ENCODE measurements at places on chromosomes 7 and 10.

DNA sequence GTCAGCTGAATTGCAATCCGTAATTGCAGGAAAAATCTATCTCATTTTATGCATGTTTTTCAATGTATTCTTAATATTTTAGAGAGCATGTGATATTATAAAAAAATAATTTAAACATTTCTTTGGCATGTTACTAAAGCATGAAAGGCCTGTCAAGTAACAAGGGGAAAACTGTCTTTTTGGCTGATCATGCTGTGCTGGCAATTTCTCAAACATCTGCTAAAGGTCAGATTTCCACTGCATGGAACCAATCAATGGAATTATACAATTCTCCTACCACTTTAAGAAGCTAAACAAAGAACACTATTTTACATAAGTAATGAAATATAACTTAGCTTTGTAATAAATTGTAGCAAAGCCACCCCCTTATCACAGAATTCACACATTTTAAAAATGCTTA, 49.4 kb downstream of the JMJD1C start:
- no peak for DNase-seq

DNA sequence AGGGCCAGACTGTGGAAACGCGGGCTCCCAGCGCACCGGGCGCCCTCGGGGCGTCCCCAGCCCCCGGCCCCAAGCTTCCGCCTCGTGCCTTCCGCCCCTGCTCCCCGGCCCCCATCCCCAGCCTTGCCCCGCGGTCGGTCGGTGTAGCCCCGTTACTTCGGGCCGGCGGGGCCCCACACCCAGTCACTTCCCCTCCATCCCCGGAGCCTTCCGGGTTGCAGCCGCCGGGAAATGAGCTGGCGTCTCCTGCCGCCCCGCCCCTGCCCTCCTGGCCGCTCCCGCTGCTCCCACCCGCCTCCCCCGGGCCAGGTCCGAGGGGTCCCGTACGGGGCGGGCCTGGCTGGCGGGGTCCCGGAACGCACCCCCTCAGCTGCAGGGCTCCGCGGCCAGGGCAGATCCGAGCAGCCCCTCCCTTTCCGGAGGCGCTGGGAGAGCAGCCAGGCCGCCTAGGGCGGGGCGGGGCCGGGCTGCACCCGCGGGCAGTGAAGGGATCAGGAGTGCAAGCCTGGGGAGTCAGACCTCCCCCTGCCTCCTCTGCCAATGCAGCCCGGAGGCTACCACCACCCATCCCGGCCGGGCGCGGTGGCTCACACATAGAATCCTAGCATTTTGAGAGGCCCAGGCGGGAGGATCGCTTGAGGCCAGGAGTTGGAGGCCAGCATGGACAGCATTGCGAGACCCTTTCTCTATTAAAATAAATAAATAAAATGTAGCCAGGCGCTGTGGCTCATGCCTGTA, 709 bp downstream of the ARPC1B start:
- peak; percentile 92 for DNase-seq

- DNase-seq = no peak
These were observed 182.4 kb downstream of the PLXNA4 start for GRCh38 chr7:132393789-132394261.

DNA sequence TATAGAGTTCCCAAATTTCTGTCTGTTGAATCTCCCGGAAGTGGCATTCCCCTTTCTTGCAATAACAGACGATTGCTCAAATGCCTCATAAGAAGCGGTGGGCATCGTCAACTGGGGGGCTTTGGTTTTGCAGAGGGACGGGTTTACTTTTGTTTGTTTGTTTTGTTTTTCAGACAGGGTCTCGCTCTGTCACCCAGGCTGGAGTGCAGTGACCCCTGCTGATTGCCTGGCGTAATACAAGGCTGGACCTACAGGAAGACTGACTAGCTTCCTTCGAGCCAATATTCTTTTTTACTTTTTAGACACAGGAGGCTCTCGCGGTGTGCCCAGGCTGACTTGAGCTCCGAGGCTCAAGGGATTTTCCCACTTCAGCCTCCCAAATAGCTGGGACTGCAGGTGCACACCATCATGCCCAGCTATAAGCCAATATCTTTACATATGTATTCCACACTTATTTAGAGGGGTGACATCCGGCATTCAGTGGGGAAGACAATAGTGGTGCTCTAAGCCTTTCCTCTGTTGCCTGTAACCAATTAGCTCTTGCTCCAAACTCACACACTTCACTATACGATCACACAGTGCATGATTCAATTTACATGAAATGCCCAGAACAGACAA, 58.1 kb downstream of the FHIP2A start:
- DNase-seq = peak; percentile 73

GRCh38 chr7:51146816-51147586, 169.6 kb downstream of the COBL start:
- no peak for DNase-seq

- DNase-seq = no peak
These were observed 1260.5 kb upstream of the CELF2 start for GRCh38 chr10:9757176-9757575.

- no peak for DNase-seq
These were observed 21.4 kb upstream of the LEP start for GRCh38 chr7:128219636-128220035.

DNA sequence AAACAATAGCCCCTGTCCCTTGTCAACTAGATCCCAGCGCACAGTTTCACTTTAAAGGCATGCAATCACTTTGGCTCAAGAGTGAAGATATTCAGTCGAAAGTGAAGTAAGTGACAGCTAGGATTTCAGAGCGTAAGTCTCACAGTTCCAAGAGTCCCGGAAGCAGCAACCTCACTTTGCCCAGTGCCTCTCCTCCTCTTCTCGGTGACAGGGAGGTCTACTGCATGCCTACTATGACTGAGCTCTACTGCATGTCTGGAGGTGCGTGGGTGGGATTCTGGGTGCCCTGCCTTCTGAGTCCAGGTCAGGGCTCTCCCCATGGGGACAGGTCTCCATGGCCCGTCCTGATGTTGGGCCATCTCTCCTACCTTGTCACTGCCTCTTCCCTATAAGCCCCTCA, 17.0 kb downstream of the PRKCQ start:
- peak; percentile 62 for DNase-seq

GRCh38 chr10:60414877-60415585, 25.4 kb upstream of the ANK3 start:
- DNase-seq = no peak

DNA sequence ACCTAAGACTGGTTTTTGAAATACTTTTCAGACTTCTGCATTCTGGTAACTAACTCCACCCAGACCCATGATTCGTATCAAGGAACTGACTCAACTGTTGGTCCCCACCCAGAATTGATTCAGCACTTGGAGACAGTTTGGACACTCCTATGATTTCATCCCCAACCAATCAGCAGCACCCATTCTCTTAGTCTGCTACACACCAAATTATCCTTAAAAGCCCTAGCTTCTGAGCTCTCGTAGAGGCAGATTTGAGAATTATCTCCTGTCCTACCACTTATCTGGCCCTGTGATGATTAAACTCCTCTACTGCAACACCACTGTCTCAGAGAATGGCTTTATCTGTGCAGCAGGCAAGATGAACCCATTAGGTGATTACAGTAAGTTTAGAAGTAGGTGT, 7.7 kb upstream of the GSTO1 start:
- peak; percentile 95 for DNase-seq

DNA sequence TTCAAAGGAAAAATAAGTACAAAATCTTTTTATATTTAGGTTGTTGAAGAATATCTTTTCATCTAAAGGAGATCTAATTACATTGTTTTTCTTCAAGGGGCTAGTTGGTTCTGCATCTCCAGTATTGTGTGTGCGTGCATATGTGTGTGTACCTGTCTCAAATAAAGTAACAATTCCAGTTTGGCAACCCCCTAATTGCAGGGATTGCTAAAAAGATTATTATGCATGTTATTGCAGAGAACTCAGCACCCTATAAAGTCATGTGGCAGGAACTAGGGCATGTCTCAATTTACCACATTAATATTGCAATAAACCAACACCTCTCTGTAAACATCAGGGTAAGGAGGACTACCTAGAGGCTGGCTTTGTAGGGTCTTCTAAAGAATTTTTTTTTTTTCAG, 37.0 kb downstream of the MRPS33 start:
- DNase-seq = no peak

DNA sequence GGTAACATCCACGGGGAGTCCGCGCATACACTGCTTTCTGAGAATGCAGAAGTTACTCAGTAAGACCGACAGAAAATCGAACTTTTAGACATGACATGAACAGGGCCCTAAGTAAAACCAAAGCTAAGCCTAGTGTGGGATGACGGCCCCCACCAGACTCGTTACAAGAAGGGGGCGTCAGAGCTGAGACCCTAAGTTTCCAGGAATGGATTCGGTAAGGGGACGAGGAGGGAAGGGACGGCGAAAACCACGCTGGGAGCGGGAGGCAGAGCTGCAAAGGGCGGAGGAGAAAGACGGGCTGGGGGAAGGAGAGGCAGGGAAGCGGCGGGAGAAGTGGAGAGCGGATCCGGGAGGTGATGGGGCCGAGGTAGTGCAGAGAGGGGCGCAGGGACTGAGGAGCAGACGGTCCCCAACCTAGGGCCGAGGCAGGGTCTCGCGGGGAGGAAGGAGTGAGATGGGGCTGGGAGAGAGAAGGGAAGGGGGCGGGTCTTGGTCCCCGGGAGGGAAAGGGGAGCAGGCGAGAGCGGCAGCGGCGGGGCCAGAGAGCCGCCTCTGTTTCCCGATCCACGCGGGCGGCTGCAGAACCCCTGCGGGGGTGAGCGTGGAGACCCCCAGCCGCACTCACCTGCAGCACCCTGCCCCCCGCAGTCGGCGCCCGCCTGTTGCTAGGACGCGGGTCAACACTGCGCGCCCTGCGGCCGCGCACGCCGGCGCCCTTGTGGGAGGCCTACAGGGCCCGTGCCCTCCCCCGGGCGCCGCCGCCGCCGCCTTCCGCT, 513 bp downstream of the ODAD2 start:
- peak; percentile 56 for DNase-seq

GRCh38 chr10:78868861-78869260, 199.9 kb upstream of the ZMIZ1 start:
- no peak for DNase-seq

GRCh38 chr10:112932658-112933057, 17.4 kb upstream of the TCF7L2 start:
- DNase-seq = no peak

DNA sequence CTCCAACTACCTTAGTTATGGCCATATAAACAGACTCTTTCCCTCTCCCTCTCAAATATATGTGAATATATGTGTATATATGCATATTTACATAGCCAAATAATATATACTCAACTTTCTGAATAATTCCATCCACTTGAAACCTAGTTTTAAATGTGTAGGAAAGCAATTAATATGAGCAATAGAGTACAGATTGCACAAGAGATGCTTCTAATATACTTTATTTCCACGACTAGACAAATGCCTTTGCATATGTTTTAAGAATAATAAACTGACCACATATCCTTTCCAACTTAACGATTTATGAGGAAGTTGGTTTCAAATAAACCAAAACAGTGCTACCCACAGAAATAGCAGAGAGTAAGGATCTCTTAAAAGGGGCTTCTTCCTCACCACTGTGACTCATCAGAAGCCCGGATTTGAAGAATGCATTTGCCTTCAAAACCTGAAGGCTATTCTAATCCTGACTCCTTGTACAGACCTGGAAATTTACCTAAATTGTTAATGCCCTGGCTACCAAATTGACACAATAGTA, 266.3 kb downstream of the AHR start:
- peak; percentile 78 for DNase-seq

GRCh38 chr7:106914018-106914607, 49.0 kb downstream of the PIK3CG start:
- DNase-seq = no peak

DNA sequence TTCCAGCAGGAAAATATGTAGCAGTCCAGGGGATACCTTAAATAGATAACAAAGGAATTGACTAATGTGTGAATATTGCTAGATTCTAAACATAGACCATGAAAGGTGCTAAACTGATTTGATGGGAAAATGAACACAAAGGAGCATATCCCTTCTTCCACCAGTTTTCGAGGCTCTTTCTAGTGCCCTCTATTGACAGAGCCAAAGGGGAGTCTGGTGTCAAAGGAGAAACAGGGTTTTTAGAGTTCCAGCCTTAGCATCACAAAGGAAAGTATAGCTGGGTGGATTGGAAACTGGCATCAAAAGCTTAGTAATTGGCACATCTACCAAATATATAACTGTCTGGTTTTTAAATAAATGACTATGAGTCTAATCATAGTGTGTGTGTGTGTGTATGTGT, 636.8 kb downstream of the ETV1 start:
- DNase-seq = no peak

DNA sequence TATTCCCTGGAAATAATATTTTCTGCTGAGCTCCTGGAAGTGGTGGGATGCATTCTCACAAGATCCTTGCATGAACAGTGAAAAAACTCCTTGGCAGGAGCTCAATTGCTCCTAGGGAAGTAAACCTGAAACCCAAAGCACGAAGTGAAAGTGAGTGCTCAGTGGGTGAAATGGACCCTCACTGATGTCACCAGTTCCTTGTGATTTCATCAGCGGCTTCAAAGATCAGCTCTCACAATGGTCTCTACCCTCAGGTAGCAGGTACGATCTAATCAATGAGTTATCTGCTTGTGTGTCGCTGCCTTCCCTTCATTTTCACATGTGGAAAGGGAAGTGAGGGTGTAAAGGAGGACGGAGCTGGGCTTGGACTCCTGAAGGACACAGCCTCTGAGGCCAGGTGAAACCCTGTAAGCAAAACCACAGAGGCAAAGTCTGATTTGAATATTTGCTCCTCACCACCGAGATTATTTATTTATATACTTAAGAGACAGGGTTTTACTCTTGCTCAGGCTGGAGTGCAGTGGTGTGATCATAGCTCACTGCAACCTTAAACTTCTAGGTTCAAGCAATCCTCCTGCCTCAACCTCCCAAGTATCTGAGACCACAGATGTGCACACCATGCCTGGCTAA, 255.4 kb upstream of the LYZL1 start:
- no peak for DNase-seq

GRCh38 chr7:35030848-35031247, 6.4 kb downstream of the DPY19L1 start:
- no peak for DNase-seq

- no peak for DNase-seq
These were observed 20.8 kb downstream of the SPOCK2 start for GRCh38 chr10:72067463-72068125.

- DNase-seq = peak; percentile 48
These were observed 519 bp downstream of the PITRM1 start for GRCh38 chr10:3172081-3172445.

- no peak for DNase-seq
These were observed 23.3 kb downstream of the INHBA start for GRCh38 chr7:41679566-41679965.

GRCh38 chr7:36507475-36508440, 118.1 kb downstream of the ANLN start:
- no peak for DNase-seq

DNA sequence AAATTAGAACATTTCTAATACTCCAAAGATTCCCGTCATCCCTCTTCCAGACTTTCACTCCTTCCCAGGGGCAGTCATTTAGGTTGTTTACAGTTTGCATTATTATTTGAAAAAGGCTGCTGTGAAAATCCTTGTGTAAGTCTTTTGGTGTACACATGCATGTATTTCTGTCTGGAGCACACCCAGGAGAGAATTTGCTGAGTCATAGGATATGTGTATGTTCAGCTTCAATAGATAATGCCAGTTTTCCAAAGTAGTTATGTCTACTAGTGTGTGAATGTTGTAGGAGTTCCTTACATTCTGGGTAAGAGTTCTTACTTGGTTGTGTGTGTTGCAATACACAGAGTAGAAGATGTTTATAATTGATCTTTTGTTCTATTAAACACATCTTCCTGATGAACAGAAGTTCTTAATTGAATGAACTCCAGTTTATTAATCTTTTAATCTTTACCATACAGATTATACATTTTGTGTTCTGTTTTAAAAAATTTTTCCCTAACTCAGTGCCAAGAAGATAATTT, 25.3 kb downstream of the CROT start:
- DNase-seq = peak; percentile 67
